SW 1271 (cell line): ENCODE measurements at places on chromosomes 5 and 9.

- no peak for DNase-seq
These were observed 79.4 kb downstream of the WWC1 start for GRCh38 chr5:168370831-168371230.

GRCh38 chr9:87713278-87713987, 12.5 kb upstream of the CTSL start:
- DNase-seq, result peak; percentile 96

GRCh38 chr5:167442922-167443321, 848.5 kb upstream of the WWC1 start:
- no peak for DNase-seq

GRCh38 chr5:58751222-58751837, 168.5 kb downstream of the RAB3C start:
- no peak for DNase-seq

DNA sequence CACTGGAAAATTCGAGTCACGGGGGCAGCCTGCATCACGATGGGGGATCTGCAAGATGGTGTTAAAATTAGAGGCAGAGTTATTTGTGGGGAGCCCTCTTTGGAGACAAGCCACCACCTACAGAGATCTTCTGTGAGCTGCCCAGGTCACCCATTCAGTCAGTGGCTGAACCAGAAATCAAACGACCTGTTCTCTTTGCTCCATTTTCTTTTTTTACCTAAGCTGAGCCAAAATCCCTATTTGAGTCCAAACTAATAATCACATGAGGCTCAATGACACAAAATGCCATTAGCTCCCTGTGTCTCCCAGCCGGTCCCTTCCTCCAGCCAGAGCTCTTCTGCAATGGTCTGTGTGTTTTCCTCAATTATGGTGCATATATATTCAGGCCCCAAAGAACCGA, 394.2 kb downstream of the AGTPBP1 start:
- DNase-seq, result no peak
